ENCODE measurements at places on chromosomes 2 and 18.

DNA sequence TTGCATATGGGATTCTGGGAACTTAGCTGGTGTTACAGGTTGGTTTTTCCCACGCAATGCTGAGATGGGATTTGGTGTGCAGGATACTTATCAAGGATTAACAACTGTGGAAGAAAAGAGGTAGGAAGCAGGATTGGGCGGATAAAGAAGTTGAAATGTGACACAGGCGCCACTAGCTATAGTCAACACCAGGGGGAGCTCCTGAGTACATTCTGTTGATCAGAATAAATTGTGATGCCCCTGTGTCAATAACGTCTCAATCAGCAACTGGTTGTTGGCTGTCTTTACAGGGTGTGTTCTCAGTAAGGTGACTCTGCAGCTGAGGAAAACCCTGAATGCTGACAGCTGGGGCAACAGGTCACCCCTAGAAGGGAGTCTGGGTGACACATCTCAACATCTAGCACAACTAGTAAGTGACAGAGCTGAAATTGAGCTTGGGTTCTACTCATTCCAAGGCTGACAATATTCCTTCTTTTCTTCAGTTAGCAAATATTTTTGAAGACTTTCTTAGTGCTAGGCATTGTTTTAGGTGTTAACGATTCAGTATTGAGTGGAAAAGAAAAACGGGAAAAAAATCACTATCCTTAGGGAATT, 143.0 kb downstream of the ARL6IP6 start:
- DNase-seq, result no peak

DNA sequence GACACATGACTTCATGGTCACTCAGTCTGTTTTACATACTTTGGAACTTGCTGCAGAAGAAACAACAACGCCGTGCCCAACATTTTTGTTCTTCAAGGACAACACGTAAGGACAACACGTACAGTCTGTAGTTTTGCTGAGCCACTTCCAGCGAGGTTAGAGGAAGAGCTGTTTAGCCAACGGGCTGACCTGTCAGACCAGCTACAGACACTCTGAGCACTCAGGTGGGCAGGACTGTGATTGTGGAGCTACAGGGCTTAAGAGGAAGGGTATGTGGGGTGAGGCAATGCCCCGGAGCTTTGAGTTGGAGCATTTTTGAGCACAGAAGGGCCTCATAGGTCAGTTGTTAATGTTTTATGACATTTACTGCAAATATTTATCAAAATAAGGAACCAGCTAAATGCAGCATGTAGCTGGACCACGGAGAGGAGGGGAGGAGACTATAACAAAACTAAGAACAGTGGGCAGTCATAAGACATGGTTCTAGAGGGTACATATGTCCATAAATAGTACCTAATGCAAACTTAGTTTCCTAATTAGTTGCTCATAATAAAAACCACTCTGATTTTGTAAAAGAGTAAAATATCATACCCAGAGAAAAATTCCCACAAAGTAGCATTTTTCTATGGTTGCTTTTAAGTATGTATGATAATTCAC, 26.3 kb upstream of the NPC1 start:
- no peak for DNase-seq

GRCh38 chr2:177316756-177317155, 52.2 kb upstream of the NFE2L2 start:
- DNase-seq, result no peak

GRCh38 chr18:24462838-24463775, 2.7 kb downstream of the HRH4 start:
- DNase-seq, result no peak

GRCh38 chr2:19944205-19944845, 42.5 kb upstream of the TTC32 start:
- DNase-seq, result no peak

GRCh38 chr2:157443795-157444640, at the start of gene CYTIP:
CYTIP (minus strand) TSS chr2:157444089; CDS start chr2:157444020, 69 bp downstream.
- peak; percentile 86 for DNase-seq

DNA sequence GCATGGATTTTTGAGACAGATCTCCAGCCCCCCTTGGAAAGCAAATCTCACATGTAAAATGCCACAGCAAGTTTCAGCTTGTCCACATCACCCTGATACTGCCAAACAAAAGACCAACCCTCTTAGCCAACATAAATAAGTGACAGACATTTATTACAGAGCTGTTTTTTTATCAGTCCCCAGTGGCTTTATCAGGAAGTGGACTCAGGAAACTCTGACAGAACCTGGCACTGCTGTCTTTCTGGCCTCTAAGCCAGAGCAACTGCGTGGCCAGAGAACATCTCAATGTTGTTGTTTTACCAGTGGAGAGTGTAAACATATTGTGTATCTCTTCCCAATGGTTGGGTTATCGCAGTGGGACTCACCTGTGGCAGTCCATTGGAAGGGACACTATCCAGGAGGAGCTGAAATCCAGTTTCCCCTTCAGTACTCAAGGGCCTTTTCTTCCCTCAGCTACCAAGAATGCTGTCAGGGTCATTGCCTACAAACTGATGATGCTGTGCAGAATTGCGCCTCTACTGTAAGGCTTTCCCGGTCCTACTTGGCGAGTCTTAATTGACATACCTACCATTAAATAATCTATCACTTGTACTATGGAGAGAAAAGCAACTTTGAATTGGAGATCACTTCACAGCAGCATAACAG, 22.0 kb downstream of the SLC14A1 start:
- DNase-seq, result no peak

DNA sequence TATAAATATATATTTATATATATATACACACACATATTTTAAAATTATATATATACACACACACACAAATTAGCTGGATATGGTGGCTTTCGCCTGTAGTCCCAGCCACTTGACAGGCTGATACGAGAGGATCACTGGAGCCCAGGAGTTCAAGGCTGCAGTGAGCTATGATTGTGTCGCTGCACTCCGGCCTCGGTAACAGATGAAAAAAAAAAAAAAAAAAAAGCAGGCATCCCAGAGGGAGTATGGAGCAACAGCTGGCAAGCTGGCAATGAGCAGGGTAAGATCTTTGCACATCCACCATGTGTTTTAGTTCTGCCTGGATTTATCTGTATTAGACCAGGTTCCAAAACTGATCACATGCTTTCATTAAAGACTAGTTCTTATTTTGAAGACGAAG, 170.1 kb downstream of the MAP2 start:
- no peak for DNase-seq

DNA sequence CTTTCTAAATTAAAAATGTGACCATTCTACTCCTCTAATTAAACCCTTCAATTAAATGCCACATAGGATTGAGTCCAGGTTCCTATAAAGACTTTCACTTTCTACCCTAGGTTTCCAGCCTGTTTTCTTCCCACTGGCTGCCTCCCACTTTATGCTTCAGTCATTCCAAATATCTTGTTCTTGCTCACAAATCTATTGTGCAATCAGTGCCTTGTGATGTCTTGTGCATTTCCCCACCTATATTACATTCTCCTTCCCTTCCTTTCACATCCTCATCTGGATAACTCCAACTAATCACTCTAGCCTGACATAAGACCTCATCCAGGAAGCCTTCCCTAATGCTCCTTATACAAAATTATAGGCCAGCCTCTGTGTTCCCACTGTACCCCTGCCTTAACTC, 281.7 kb upstream of the LRATD1 start:
- DNase-seq, result no peak

- DNase-seq, result no peak
Measured at GRCh38 chr2:44826601-44827000, 114.9 kb upstream of the SIX3 start.

- no peak for DNase-seq
Measured at GRCh38 chr18:68667121-68667520, 47.8 kb downstream of the TMX3 start.

DNA sequence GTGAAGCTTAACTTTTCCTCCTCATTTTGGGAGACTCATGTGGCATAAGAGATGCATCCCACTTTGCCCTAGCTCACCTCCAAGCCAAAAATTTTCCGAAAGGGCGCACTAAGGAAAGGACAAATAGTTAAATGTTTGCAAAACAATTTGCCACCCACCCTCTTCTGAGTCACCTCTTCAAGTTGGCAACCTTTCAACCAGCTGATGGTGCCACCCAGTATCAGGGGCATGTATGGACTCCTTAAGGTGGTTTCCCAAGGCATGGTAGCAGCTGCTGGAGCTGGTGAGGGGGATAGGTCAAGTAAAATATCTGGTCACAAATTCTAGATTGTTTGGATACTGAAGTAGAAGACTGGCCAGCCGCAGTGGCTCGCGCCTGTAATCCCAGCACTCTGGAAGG, 17.2 kb upstream of the ITGAV start:
- no peak for DNase-seq

DNA sequence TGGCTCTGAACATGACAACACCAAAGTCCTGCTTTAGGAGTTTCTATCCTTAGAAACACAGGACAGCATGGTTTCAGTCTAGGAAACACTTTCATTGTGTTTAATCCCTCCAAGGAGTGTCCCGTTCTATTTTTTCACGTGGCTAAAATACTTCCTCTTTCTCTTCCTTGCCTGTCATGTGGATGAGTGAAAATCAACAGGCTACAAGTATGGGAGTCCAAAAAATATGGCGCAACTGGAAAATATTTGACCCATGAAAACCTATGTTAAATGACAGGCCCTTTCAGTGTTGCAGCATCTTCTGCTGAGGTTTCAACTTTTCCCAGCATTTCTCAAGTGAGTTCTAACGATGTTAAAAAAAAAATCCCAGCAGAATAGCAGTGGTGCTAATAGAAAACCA, 146.3 kb downstream of the LAMA3 start:
- no peak for DNase-seq

- DNase-seq, result no peak
Measured at GRCh38 chr2:10658041-10658913, 31.5 kb downstream of the NOL10 start.

GRCh38 chr2:45190481-45190942, 181.3 kb upstream of the SIX2 start:
- DNase-seq, result no peak

DNA sequence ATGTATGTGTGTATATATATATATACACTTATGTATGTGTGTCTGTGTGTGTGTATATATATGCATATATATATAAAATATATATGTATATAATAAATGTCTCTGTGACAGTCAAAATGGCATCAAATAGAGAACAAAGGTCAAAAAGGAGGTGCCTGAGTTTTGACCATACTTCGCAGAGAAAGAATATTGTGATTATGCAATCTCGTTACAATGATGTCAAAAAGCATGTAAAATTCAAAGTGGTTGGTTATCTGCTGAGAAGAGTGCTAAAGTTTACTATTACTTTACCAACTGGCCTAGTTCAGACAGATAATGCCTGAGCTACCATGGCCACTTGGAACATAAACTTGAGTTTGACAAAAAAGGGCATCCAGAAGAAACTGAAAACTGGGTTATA, 375.0 kb downstream of the NBAS start:
- no peak for DNase-seq

DNA sequence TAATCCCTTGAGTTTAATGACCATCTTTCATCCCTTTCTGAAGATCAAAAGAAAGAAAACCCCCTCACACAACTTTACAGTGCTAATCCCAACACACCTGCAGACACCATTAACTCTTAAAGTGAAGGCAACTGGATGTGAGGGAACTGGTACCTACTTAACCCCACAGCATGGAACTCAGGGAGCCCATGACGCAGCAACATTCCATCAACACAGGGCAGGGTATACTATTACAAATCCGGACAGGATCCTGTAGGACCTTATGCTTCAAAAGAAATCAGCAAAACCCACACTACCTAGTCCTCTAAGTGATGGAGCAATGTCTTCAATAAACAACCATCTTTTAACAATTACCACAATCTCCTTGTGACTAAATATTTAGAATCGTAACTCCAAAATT, 78.6 kb downstream of the FARSB start:
- no peak for DNase-seq

GRCh38 chr18:43277164-43277600, at the start of gene SYT4:
SYT4 (minus strand) TSS chr18:43277490; CDS start chr18:43277281, 209 bp downstream.
- DNase-seq, result no peak

GRCh38 chr2:118611691-118612090, 235.8 kb downstream of the EN1 start:
- DNase-seq, result no peak
